Stimulated activated CD8-positive, alpha-beta memory T cell treated with anti-CD3 and anti-CD28 coated beads, Interleukin-15, amount 100 ng/mL, for 1 hour (primary cell): ENCODE measurements at places on chromosomes 16 and 17.

DNA sequence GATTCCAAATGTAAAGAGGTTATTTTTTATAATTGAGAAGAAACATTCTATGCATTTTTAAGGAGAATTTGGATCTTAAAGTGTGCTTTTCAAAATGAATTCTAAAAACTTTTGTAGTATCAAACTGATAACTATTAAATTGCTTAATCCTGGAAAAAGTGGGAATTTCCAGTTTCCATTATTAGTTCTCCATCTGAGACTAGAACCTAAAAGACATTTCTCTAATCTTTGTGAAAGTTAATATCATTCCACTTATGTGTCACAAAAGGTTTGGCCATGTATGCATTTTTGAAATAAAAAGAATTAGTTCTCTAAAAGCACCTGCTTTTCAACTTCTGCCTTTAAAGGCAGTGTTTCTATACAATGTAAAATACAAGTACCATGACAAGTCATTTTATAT, 155.0 kb downstream of the BCAS3 start:
- DNase-seq, result no peak

DNA sequence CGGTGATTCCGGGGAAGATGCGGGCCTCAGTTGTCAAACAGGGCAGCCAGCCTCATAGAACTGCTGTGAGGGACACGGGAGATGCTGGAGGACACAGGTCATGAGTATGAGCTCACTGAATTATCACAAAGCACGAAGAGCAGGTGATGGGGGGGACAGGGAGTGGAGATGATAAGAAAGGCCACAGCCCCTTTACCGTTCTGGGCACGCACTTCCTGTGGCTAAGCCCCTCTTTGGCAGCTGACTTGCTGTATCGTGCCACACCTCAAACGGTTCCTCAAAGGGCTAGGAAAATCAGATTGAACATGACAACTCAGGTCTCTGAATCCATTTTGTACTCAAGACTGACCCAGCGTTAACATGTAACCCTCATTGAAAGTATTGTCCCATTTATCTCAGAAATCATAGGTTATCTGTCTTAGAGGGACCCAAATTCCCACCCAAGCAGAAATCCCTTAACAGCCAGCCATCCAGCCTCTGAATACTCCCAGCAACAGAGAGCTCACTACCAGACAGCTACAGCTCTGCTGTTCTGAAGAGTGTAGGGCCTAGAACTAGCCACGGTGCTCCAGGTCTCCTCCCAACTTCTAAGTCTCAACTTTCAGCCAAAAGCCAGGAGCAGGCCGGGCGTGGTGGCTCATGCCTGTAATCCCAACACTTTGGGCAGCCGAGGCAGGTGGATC, 5.0 kb upstream of the SRL start:
- DNase-seq, result no peak

GRCh38 chr16:1911467-1912214, 6.6 kb downstream of the HS3ST6 start:
- no peak for DNase-seq

DNA sequence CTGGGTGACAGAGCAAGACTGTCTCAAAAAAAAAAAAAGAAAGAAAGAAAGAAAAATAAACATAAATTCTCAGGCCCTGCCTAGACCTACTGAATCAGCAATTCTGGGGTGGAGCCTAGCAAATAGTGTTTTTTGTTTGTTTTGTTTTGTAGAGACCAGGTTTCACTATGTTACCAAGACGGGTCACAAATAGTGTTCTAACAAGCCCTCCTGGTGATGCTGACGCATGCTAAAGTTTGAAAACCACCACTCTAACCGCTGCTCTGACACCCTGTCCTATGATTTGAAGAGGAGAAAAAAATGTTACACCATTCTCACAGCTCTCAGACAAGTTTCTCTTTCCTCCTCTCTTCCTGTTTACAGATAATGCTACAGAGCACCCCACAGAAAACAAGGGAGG, 1.5 kb downstream of the MRPL10 start:
- DNase-seq, result no peak

GRCh38 chr17:3678821-3679530, 10.4 kb downstream of the EMC6 start:
- DNase-seq, result no peak
